H4 (cell line): ENCODE measurements at places on chromosomes 7 and 10. TPM values are rescaled to one million over a fixed set of nuclear protein-coding genes. Genes with fewer than 3 reads are reported as not detected.
A peak's percentile ranks its signal among the peaks of the same experiment; 100 is the strongest.

Gene TCTN3
- total RNA-seq, result 46.9 and 57.8 TPM in 2 replicates

Gene RBP3
- total RNA-seq, result not detected in 2 replicates

Gene PODXL
- 3.5 and 4.0 TPM in 2 replicates for total RNA-seq

Gene SKIDA1
- 0.18 and 0.33 TPM in 2 replicates for total RNA-seq

Gene OIT3
- not detected in 2 replicates for total RNA-seq

GRCh38 chr7:16268821-16269768, 152.2 kb downstream of the CRPPA start:
- no peak for DNase-seq

DNA sequence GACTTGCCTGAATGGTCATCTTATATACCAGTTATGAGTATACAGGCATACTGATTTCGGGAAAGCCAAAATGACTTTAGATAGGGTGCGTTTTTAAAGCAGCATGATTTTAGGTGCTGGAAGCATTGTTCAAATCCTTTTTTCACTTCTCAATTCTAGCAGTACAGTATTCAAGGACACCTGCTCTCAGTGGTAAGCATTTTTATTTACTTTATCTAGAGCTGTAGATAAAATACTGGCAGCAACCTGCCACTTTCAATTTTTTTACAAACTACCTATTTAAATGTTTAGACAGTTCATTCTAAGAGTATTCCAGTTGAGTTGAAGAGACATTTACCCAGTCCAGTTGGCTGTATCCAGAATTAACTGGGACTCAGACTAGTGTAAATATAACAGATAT, 33.6 kb downstream of the TMEM106B start:
- no peak for DNase-seq

- DNase-seq, result no peak
Observed at GRCh38 chr7:23117841-23118240, 12.3 kb downstream of the KLHL7 start.

DNA sequence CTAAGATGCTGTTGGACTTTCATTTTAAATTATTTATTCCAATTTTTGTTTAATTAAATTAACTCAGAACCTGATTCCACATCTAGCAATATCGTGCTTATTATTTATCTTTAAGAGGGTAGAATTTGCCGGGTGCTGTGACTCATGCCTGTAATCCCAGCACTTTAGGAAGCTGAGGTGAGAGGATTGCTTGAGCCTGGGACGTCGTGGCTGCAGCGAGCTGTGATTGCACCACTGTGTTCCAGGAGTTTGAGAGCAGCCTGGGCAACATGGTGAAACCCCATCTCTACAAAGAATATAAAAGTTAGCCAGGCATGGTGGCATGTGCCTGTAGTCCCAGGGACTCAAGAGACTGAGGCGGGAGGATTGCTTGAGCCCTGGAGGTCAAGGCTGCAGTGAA, 47.8 kb downstream of the ZFAND4 start:
- DNase-seq, result peak; percentile 13

- no peak for DNase-seq
Observed at GRCh38 chr7:6164491-6164890, 107.9 kb downstream of the CYTH3 start.

GRCh38 chr10:75475460-75476182, 44.2 kb downstream of the LRMDA start:
- no peak for DNase-seq

DNA sequence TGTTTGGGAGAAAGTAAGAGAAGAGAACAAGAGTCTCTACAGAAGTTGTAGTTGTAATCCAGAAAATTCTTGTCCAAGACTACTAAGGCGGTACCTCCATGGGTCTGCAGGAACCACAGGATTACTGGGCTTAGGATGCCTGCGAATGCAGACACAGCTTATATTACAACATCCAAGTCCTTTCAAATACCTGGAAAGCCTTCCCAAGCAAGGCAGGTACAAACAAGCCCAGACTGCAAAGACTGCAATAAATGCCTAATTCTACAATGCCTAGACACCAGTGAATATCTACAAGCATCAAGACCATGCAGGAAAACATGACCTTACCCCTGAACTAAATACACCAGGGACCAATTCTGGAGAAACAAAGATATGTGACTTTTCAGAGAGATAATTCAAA, 178.2 kb downstream of the ARL4A start:
- no peak for DNase-seq

DNA sequence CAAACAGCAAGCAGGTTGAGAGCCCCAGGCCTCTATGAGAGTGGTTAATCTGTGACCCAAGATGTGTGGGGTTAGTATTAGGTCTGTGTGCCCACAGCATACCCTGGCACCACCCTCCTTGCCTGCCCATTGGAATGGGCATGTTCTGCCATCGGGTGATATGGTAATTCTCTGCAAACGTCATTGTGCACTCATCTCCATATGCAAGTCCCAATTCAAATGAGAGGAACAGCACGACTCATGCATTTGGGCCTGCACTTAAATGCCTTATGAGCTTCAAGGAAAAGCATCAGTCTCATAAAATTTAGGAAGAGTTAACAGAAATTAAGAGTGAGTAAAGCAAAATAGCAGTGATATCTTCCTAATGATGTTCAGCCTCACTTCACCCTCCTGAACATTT, 133.9 kb upstream of the FGFR2 start:
- no peak for DNase-seq

DNA sequence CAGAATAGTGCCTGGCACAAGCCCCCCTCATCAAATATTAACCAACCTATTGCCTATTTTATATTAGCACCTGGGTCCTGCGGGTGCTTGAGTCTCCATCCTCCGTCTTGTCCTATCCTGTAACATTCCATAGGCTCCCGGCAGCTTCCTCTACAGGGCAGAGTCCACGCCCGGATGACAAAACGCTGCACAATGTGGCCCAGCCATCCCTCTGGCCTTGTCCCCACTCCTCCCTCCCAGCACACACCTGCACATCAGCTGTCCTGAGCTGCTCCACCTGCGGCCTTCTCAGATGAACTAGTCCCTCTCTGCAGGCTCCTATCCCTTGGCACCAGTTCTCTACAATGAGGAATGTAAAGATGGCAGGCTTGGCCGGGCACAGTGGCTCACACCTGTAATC, 153.5 kb upstream of the PDE1C start:
- DNase-seq, result no peak

GRCh38 chr7:154426778-154427177, 374.6 kb downstream of the DPP6 start:
- no peak for DNase-seq
